Posterior cingulate gyrus (tissue), 11 donors: ENCODE measurements at places on chromosomes 12 and 14.

DNA sequence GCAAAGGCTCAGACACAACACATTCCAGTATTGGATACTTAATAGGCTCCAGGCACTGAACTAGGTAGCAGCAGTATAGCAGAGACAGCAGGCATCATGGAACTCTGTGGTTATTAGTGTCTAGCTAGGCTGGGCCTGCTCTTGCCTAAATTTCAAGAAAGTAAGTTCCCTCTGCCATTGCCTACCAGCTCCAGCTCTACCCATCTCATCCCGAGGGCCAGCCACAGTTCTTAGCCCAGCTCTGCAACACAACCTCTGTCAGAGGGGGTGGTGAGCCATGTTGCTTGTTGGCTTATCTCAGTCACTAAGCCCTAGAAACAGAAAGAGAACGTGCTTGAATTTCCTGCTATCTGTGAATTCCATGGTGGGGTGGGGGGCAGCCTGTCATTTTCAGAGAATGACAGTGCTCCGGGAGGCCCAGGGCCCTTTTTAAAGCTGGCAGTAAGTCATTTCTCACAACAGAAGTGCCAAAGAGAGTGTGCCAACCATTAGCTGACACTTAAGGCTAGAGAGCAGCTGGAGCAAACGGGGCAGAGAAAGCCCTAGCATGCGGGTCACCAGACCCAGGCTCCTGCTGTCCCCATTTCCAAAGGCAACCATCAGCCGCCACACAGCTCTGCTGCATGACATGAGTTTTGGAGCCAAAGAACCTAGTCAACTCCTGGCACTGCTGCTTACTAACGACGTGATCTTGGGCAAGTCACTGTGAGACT, 105.9 kb downstream of the PRMT8 start:
- peak; percentile 21 for DNase-seq

DNA sequence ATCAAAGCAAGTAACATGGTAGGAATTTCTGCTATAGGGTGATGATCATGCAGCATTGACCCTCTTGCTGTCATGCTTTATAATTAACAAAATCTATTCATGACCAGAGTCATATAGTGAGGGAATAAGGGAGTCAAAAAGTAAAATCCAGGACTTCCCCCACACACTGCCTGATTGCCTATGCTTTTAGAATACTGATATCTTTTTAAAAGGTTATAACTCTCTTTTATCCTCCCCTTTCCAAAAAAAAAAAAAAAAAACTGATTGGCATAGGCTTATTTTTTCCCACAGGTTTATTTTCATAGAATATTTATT, 51.4 kb downstream of the ZFP36L1 start:
- no peak for DNase-seq

DNA sequence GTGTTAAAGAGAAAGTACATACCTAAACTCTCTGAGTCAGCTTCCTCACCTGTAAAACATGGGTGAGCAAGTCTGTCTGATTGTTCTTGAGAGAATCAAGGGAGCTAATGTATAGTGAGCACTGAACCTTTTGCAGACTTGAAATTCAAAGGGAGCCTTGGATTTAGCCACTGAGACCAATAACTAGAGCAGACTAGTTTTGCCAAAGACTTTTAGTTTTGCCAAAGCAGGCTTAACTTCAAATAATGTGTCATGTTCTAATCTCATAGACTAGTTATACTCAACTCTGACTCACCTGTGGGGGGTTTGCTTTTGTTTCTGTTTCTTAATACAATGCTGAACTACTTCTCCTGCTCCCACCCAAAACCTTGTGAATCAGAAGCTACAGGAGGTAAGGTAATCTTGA, 123.7 kb downstream of the SLC25A21 start:
- DNase-seq: no peak

- DNase-seq: no peak
Measured at GRCh38 chr12:41920355-41920754, 224.3 kb downstream of the GXYLT1 start.

- DNase-seq: no peak
Measured at GRCh38 chr14:42965512-42965911, 1358.8 kb downstream of the LRFN5 start.

DNA sequence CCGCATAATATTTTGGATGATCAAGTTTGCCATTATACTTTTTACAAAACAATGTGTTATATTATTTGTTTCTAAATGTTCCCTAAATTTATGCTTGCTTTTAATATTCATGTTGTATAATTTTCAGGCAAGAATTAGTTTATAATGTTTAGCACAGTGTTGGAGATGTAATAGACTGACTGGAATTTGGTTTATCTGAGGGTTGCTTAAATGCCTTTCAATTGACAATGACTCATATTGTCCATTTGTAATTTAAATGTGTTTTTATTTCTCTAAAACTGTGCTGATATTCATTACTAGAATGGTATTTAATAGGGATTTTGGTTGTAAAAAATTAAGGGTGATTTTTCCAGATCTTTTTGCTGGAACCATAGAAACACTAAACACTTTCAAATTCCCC, 788.4 kb downstream of the SLC6A15 start:
- DNase-seq: no peak

- DNase-seq: no peak
Measured at GRCh38 chr12:58310809-58311622, 369.6 kb downstream of the ATP23 start.

- DNase-seq: peak; percentile 92
Measured at GRCh38 chr12:81759190-81760051, at the start of gene PPFIA2. TSS of gene PPFIA2 (minus strand) at chr12:81759350.

- no peak for DNase-seq
Measured at GRCh38 chr14:45251912-45252311, 1.1 kb downstream of the MIS18BP1 start.

DNA sequence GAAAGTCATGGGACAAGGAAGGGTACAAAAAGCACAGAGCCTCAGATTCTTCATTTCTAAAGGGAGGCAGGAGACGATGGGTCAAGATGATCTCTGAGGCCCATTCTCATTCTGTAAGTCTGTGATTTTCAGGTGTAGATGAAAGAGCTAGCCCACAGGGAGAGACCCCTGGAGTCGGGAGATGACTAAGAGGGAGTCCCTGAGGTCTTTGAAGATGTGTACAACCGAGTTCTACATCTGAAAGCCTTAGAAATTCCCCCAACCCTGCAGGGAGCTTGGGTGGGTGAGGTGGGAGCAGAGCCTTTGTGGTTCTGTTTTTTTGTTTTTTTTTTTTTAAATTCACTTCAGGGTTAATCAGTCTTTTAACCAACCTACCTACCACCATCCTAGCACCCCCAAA, 3.1 kb downstream of the WNT10B start:
- DNase-seq: no peak

GRCh38 chr14:81233615-81234014, 12.9 kb upstream of the GTF2A1 start:
- no peak for DNase-seq

- DNase-seq: no peak
Measured at GRCh38 chr14:34465069-34465859, 3.2 kb upstream of the SPTSSA start.

GRCh38 chr14:101047326-101047725, 143.8 kb upstream of the RTL1 start:
- no peak for DNase-seq

GRCh38 chr14:105300542-105301102, at the start of gene BRF1:
TSS of gene BRF1 (minus strand) at chr14:105301001. CDS start at chr14:105300629, 372 bp downstream.
- DNase-seq: peak; percentile 98

DNA sequence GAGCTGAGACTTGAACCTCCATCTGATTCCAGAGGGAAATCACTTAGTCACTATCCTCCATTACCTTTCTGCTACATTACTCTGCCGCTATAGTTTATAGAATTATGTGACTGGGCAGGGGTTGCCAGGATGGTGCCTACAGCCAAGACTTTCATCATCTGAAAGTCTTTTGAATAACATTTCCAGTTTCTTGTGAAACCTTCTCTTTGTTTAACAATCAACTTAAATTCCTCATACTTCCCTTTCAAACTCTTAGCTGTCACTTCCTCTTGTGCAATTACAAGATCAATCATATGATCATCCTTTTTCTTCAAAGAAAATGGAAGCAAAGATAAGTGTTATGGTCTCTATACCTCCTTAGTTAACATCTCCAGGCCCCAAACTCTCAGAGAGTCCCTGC, 25.4 kb upstream of the PELI2 start:
- no peak for DNase-seq

GRCh38 chr14:88568196-88568595, 5.4 kb downstream of the ZC3H14 start:
- no peak for DNase-seq

- no peak for DNase-seq
Measured at GRCh38 chr14:38311655-38312054, 55.8 kb upstream of the CLEC14A start.

DNA sequence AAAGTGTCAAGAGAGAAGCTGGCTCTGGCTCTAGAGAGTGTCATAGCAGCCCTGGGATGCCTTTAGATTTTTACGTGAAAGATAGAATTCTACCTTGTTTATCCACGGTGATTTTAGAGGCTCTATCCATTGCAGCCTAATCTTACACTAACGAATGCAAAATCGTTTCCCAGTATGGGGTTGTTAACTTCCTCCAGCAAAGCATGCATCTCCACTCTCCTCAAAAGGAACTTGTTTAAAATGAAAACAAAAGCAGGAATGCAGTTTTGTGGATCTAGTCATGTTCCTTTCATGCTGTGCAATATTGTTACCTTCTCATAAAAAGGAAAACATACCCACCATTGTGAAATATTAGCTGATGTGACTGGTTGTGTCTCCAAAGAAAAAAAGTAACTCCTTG, 88.4 kb downstream of the ANO2 start:
- DNase-seq: no peak

- DNase-seq: no peak
Measured at GRCh38 chr12:7004840-7005239, 13.4 kb downstream of the LPCAT3 start.

- DNase-seq: no peak
Measured at GRCh38 chr12:7868391-7868790, 4.3 kb downstream of the SLC2A14 start.

- no peak for DNase-seq
Measured at GRCh38 chr14:103904493-103905107, 23.7 kb upstream of the TDRD9 start.

- no peak for DNase-seq
Measured at GRCh38 chr14:81070511-81070910, 115.1 kb downstream of the TSHR start.

- peak; percentile 18 for DNase-seq
Measured at GRCh38 chr14:67166450-67166853, 22.8 kb upstream of the GARIN2 start.

DNA sequence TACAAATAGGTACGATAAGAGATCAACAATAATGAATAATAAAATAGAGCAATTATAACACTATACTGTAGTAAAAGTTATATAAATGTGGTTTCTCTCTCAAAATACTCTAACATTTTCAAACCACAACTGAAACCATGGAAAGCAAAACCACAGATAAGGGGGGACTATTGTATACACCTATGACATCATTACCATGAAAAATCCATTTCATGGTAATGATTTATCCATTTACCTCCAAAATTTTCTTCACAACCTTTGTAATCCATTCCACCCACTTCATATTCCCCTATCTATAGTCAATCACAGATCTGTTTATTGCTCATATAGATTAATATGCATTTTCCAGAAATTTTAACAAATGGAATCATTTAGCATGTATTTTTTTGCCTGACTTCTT, 163.9 kb upstream of the G2E3 start:
- no peak for DNase-seq

GRCh38 chr14:30138567-30138966, 210.9 kb upstream of the PRKD1 start:
- no peak for DNase-seq

- DNase-seq: no peak
Measured at GRCh38 chr12:85369365-85370154, 89.5 kb downstream of the ALX1 start.
